NCI-H460 (cell line): ENCODE measurements at places on chromosomes 5 and 9. TPM values are rescaled to one million over a fixed set of nuclear protein-coding genes. Genes with fewer than 3 reads are reported as not detected.

DNA sequence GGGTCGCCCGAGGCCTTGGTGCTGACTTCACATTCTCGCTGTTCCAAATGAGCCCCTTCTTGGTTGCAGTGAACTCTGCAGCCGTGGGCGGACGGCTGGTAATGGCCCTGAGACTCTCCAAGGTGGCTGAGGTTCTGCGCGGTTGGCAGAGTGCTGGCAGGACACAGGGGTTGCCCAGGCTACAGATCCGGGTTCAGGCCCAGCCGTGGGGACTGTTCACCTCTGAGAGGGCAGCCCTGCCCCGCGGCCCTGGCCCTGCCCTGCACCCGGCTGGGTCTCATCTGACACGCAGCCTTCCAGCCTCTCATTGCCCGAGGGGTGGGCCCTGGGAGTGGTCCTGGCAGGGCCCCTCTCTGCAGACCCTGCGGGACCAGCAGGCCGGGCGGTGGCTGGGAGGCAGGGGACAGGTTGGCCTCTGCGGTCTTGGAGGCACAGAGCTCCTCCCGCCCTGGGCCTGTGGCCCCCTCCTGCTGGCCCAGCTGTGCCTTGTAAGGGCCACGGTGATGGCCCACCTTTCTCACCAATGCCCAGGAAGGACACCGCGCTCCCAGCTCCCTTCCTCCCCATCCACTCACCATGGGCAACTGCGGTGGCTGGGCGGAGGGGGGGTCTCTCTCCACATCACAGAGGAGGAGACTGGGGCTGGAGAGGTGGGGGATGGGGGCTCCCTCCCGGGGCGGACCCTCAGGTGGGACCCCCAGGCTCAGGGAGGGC lies 51.6 kb downstream of the AHRR start:
- no peak for DNase-seq

DNA sequence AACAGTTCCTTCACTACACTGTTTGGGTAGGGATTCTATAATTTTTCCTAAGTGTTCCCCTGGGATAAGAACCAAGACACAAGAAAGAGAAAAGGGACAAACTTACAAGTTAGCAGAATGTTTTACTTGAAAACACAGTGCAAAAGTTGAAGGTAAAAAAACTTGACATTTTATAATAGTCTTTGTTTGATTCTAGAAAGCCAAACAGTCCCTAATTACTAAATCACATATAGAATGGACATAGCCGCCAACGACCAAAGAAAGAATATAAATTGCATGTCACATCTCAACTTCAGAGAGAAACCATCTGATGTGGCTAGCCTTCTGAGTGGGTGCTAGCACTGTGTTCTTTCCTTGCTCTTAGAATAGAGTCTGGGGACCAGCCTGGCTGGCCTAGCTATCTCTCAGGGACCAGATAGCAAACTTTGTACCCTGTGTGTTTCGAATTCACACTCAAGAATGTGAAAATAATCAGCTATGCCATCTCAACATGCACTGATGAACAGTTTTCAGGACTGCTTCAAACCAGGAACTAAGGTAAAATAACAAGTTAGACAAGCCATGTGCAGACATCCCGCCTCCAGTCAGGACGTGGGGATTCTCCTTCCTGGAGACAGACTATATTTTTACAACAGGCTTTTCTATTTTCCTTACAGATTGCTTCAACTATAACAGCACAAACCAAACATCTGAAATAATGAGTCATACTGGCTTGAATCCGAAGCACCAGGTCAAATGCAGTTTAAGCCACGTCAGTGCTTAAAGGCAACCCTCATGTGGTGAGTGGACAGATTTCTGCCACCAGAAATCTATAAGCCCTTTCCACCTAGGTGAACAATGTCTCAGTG lies 53.7 kb downstream of the LHFPL2 start:
- DNase-seq: peak; percentile 67

- peak; percentile 44 for DNase-seq
Observed at GRCh38 chr5:133423618-133424282, 188.6 kb downstream of the FSTL4 start.

DNA sequence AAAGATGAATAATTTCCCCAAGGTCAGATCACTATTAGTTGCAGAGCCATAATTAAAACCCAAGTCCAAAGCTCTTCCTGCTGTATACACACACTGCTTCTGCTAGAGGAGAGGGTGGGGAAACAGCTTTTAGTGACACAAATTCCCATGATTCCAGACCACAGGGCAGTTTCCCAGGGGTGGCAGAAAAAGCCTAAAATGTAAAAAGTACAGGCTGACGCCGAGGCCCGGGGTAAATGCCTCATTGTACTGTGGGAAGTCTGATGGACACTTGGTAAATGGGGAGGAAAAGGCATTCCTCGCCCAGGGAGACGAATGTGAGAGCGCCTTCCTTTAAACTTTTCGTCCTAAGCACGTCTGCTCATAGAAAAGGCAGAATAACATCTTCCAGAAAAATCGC lies 65.7 kb downstream of the DENND1A start:
- no peak for DNase-seq

GRCh38 chr9:128550770-128551656 lies 1.4 kb upstream of the SPTAN1 start:
- no peak for DNase-seq

GRCh38 chr5:33010846-33011245 lies 299.7 kb downstream of the NPR3 start:
- DNase-seq: no peak

DNA sequence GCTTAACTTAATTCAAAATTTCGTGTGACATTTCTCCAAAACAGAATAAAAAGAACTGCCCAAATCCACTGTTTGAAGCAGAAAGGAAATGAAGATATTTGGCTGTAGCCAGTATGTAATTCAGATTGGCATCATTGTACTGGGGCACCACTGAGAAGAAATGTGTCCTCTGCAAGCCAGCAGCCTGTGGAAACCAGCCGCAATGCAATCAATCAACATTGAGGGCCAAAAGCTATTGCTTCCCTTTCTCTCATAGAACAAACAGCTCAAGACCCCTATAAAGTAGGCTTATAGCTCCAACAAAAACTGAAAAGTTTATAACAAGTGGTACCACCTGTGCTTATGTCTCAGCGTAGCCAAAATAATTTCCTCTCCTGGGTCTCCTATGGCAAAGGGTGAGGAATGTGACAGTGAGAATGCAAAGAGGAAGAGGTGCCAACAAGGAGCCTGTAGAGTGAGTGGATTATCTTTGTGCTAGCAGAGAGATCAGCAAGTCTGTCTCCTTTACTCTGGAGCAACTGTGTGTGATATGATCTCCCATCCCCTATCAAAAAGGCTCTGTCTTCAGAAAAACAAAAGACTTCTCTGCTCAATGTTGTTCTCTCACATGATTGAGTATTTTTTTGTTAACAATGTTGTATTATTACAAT lies 1072.3 kb upstream of the DMAC1 start:
- no peak for DNase-seq

GRCh38 chr9:122221183-122221811 lies 7.5 kb downstream of the LHX6 start:
- no peak for DNase-seq

- DNase-seq: no peak
Observed at GRCh38 chr5:103120607-103121200, 603 bp downstream of the PPIP5K2 start.

- no peak for DNase-seq
Observed at GRCh38 chr9:99851500-99851822, 29.8 kb downstream of the NR4A3 start.

GRCh38 chr5:35880156-35880555 lies 23.5 kb downstream of the IL7R start:
- DNase-seq: no peak

DNA sequence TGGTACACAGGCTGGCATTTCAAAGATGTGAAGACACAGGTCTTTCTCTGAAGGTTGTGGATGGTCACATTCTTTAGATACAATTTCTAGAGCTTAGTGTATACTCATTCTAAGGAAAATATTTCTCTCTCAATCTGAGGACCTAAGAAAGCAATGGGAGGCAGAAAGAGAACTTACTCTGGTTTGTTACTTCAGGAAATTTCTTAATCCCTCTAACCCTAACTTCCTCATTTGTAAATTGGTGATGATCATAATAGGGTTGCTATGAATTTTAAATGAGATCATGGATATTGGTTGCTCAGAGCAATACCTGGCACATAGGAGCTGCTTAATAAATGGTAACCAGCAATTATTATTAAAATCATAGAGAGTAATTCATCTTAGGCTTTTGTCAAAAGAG lies 22.1 kb downstream of the FAM170A start:
- DNase-seq: no peak

- DNase-seq: no peak
Observed at GRCh38 chr5:176644878-176645670, 2.2 kb upstream of the TSPAN17 start.

The WDR5 gene
- total RNA-seq: 27.2 and 32.3 TPM in 2 replicates

The MRRF gene
- total RNA-seq: 76.2 and 90.6 TPM in 2 replicates

The SH3GL2 gene
- 0.15 TPM in 1 of 2 replicates, not detected in the other for total RNA-seq

The TRIM7 gene
- 46.8 and 54.3 TPM in 2 replicates for total RNA-seq
